ENCODE measurements at places on chromosomes 13 and 19.

- no peak for DNase-seq
Observed at GRCh38 chr19:7177926-7178325, 108.4 kb downstream of the ZNF557 start.

- DNase-seq, result no peak
Observed at GRCh38 chr13:27704681-27705080, 83.0 kb downstream of the POLR1D start.

DNA sequence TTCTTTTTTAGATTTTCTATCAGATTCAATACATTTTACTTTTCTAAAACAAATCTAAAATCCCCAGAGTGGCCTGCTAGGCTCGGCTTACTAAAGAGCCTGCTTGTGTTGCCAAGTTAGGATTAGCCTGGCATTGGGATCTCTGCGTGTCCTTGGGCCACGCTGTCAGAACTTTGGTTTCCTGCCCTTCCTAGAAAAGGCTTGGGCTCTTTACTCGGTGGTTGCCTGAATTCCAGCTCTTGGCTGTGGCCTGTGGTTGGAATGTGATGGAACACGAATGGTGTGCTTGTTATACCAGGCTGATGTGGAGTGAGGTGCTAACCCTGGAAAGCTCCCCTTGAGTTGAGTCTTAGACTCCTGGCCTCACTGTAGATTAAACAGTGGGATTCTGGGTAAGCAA is 8.5 kb downstream of the SPATA13 start:
- no peak for DNase-seq

- no peak for DNase-seq
Observed at GRCh38 chr13:30446126-30446500, 19.6 kb downstream of the HMGB1 start.

- DNase-seq, result no peak
Observed at GRCh38 chr13:80386002-80386401, 45.1 kb upstream of the SPRY2 start.

DNA sequence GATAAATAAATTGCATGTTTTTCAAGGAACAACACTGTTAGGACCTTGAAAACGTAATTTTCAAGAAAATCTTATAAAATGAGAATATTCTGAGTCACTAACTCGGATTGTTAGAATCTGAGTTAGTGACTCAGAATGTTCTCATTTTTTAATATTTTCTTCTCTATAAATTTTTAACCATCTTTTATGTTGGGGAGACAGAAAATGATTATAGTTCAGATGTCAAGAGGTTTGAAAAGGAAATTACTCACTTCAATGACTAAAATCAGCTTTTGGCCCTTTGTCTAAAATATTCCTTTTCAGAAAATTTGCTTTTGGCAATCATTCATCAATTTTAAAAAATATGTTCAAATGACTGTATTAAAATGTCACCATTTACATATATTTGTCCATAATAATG is 264.2 kb upstream of the EDNRB start:
- DNase-seq, result no peak

DNA sequence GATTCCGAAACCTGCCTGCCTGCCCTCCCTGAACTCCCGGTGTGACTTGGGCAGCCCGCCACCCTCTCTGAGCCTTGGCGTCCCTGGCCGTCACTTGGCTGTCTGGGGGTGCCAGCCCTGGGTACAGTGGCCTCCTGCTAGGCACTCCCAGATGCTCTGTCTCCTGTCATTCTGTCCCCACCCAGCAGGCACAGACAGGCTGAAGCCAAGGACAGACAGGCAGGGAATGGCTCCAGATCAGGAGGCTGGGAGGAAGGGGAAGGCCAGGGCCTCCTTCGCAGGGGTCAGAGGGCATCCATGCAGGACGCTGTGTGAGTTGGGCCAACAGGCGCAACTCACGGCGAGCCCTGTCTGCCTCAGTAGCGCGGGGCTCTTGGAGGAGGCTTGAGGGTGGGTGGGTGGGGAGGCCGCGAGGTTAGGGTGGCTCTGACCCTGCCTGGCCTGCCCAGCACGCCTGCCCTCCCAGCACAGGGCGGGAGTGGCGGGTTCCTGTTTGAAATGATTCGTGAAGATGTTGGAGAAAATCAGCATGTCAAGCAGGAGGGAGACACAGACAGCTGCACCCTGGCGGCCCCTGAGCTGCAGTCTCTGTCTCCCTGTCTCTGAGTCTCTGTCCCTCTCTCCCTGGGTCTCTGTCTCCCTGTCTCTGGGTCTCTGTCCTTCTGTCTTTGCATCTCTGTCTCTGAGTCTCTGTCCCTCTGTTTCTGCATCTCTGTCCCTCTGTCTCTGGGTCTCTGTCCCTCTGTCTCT is 19.7 kb downstream of the KLHL26 start:
- DNase-seq, result no peak

DNA sequence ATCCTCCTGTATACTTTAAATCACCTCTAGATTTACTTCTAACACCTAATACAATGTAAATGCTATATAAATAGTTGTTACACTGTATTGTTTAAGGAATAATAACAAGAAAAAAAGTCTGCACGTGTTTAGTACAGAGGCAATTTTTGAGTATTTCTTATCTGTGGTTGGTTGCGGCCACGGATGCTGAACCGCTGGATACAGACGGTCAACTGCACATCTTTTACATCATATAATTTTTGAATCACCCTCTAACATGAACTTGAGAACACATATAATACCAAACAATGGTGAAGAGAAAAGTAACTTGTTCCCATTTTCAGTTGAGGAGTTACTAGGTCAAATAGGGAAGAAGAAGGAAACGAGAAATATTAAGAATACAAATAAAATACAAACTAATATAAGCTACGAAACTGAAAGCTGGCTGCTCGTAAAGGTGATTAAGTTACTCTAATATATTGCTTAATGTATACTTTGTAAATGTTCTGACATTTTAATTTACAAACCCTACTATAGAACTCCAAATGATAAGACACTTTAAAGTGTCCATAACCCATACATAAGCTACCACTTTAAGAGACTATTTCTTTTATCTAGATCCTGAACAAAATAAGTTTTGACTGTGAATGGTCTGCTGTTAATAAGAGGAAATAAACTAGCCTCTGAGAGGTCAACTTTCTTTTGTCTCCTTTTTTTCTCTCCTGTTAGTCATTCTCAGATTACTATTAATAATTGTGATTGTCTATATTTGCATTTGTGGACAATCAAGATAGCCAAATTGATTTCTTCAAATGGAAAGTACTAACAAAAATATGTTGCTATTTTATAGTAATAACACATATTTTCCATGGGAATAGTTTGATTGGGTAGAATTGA is 457.4 kb downstream of the DIAPH3 start:
- no peak for DNase-seq

- no peak for DNase-seq
Observed at GRCh38 chr13:48661107-48661506, 7.4 kb downstream of the CYSLTR2 start.

- DNase-seq, result no peak
Observed at GRCh38 chr19:58558066-58558622, at the start of gene UBE2M. Gene UBE2M (minus strand): TSS chr19:58558611. CDS start chr19:58558381, 230 bp downstream.

GRCh38 chr19:5083547-5083965 is 114.6 kb downstream of the KDM4B start:
- DNase-seq, result no peak

- no peak for DNase-seq
Observed at GRCh38 chr19:49136771-49137171, 17.4 kb downstream of the PPFIA3 start.

GRCh38 chr19:2207991-2208860 is 27.9 kb downstream of the PLEKHJ1 start:
- DNase-seq, result no peak

- DNase-seq, result no peak
Observed at GRCh38 chr19:34282611-34283519, 28.5 kb downstream of the GARRE1 start.

DNA sequence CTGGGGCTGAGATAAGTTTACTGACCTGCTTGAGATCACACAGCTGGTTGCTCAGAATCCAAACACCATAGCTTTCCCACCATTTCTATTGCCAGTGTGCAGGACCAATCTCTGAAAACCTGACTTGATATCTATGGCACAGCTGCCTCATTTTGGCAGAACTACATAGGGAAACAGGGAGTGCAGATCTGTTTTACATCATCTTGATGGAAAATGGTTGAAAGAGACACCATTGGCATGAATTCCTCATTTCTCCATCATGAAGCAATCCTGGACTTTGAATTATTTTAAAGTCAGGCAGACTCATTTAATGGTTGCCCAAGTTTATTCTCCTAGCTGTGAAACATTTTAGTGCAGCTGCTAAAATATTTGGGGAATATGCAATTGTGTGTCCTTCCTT is 1628.2 kb upstream of the SLC10A2 start:
- no peak for DNase-seq

GRCh38 chr13:95256091-95256490 is 45.2 kb downstream of the ABCC4 start:
- no peak for DNase-seq

DNA sequence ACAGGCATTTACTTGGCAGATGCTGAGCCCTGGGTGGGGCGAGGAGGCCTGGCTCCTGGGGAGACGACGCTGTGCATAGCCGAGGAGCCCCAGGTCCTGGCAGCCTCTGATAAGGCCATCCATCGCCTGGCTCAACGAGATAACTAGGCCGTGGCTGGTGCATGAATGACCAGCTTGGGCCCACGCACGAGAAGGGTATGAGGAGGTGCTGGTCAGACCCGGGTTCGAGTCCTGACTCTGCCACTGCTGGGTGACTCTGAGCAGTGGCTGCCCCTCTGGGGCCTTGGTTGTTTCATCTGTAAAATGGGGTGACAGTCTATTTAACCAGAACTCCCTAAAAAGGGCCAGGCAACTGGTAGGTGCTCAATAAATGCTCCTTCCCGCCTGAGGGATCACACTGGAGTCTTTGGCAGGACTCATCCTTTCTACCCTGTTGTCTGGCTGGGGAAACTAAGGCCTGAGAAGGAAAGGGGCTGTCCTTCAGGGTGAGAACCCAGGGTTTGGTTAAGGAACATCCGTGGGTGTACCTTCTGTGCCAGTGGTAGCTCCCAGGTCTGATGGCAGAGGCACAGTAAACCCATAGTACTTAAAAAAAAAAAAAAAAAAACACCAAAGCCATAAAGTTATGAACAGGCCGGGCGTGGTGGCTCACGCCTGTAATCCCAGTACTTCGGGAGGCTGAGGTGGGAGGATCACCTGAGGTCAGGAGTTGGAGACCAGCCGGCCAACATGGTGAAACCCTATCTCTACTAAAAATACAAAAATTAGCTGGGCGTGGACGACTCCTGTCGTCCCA is 8.1 kb upstream of the ARRDC2 start:
- DNase-seq, result no peak

GRCh38 chr13:70502944-70503343 is 394.7 kb upstream of the KLHL1 start:
- DNase-seq, result no peak

DNA sequence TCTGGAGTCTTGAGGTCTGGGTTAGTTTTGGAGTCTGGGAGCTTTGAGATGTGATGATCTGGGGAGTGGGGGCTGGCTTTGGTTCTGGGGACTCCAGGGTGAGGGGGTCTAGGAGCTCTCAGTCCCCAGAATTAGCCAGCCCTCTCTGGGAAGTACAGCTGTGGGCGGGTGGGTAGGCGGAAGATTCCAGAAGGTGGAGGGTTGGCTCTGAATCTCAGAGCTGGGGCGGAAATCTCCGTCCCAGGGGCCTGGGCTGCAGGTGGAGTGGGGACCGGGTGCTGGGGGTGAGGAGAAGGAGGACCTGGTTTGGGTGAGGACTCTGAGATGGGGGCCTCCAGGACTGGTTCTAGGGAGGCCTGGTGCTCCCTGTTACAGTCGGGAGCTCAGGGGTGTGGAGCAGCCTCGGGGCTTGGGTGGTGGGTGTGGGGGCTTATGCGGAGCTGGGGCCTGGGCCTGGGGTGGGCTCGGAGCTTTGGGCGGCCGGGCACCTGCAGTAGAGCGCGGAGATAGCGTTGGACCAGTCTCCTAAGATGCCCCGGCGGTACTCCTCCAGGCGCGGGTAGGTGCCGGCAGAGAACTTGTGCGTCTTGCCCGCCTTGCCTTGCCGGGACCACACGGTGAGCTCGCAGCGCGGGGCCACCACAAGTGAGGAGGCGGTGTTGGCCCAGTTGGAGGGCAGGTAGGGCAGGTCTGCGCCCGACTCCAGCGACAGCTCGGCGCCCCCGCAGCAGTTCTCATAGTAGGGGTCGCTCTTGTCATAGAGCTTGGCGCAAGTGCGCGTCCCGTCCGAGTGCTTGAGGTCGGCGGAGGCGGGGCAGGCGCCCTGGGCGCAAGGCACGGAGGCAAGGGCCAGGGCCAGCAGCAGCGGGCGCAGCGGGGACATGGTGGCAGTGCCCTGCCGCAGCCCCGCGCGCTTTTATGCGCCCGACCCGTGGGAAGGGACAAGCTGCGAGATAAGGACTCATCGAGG is at the start of gene SYCN:
TSS of gene SYCN (minus strand) at position 892 of the 970 bp plus-strand sequence. CDS start at position 883, 9 bp downstream.
- DNase-seq, result no peak

GRCh38 chr19:7792281-7792680 is 29.2 kb downstream of the CLEC4M start:
- DNase-seq, result no peak

DNA sequence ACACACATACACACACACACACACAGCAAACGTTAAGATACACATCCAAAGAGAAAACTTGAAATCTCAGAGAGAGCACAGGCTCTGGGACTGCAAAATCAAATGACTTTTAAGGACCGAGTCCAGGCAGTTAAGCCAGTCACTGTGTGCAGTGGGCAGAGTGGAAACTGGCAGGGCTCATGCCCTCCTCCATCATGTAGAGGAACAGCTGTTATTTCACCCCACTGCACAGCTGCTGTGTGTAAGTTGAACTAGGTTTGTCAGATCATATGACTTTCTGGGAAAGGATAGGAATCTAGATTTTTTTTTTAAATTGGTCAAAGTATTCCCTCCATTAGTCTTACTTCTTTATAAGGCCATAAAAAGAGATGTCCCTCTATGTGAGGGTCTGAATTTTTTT is 1002.1 kb downstream of the UQCRFS1 start:
- no peak for DNase-seq

- DNase-seq, result no peak
Observed at GRCh38 chr19:29409076-29409862, 116.5 kb upstream of the VSTM2B start.

- DNase-seq, result no peak
Observed at GRCh38 chr13:73610799-73611592, 523.2 kb downstream of the KLF12 start.

GRCh38 chr13:106418556-106418955 is 116.9 kb downstream of the EFNB2 start:
- no peak for DNase-seq

Data from NCI-H524 treated with DMSO at 0.1 percent for 48 hours (cell line).